ENCODE measurements at places on chromosomes 11 and 22. TPM values are rescaled to one million over a fixed set of nuclear protein-coding genes. Genes with fewer than 3 reads are reported as not detected.

LRRC32 gene
- total RNA-seq: 6.5 TPM

SOX10 gene
- total RNA-seq: 5.4 TPM

CFAP68 gene
- 62.7 TPM for total RNA-seq

POU2AF1 gene
- total RNA-seq: 4.6 TPM

GRK3 gene
- total RNA-seq: 12.8 TPM

PITPNB gene
- 39.9 TPM for total RNA-seq

KDM4E gene
- total RNA-seq: 0.19 TPM

NPAS4 gene
- total RNA-seq: 1.4 TPM

HPS5 gene
- 97.7 TPM for total RNA-seq

MMP1 gene
- 0.31 TPM for total RNA-seq

PDGFD gene
- total RNA-seq: 8.1 TPM

EEF1G gene
- total RNA-seq: 607 TPM

ANKRD49 gene
- 14.8 TPM for total RNA-seq

ELMOD1 gene
- total RNA-seq: 11.1 TPM

HBE1 gene
- total RNA-seq: 0.87 TPM

FAM227A gene
- 41.8 TPM for total RNA-seq

TRIM6 gene
- 10.6 TPM for total RNA-seq

GAL3ST1 gene
- total RNA-seq: 18.5 TPM

MRGPRX3 gene
- total RNA-seq: not detected

SOX6 gene
- 74.0 TPM for total RNA-seq

OR52A1 gene
- total RNA-seq: 0.19 TPM

SNX19 gene
- 131 TPM for total RNA-seq

LDHAL6A gene
- 2.4 TPM for total RNA-seq

INSC gene
- total RNA-seq: 2.2 TPM

PAMR1 gene
- 1.5 TPM for total RNA-seq

OR8G5 gene
- 4.5 TPM for total RNA-seq

XPNPEP3 gene
- 46.5 TPM for total RNA-seq

DEFB131B gene
- total RNA-seq: not detected

IFITM10 gene
- 6.0 TPM for total RNA-seq

All from testis (tissue), 5 donors.